ENCODE measurements at places on chromosomes 2 and 18. TPM values are rescaled to one million over a fixed set of nuclear protein-coding genes. Genes with fewer than 3 reads are reported as not detected.

Gene HSPD1
- total RNA-seq = 613 TPM

Gene NOSTRIN
- total RNA-seq = 2.1 TPM

Gene CCDC85A
- total RNA-seq = 0.20 TPM

Gene POMC
- total RNA-seq = not detected

Gene CD302
- 2.0 TPM for total RNA-seq

Gene SERPINB3
- total RNA-seq = 0.12 TPM

Gene CHRND
- total RNA-seq = not detected

Gene REG3A
- not detected for total RNA-seq

Gene DPP4
- total RNA-seq = 0.36 TPM

Gene ZBTB7C
- total RNA-seq = 0.02 TPM

Gene KIF5C
- 0.43 TPM for total RNA-seq

Gene GREB1L
- 1.4 TPM for total RNA-seq

Gene NEURL3
- total RNA-seq = 2.2 TPM

Gene C2orf80
- total RNA-seq = not detected
